GM12878 (cell line): ENCODE measurements at places on chromosomes 6 and 20. TPM values are rescaled to one million over a fixed set of nuclear protein-coding genes. Genes with fewer than 3 reads are reported as not detected.

DEFB132 gene
- not detected in 2 replicates for total RNA-seq

GRCh38 chr6:52208612-52209011 lies 22.4 kb downstream of the IL17A start:
- no peaks in the 10 kb centered on the region for H3K36me3 ChIP-seq
- H3K27me3 ChIP-seq: no peaks in the 10 kb centered on the region
- no peak overlapping the region for H3K27ac ChIP-seq
- peaks cover 15% of the 10 kb centered on the region for H3K4me1 ChIP-seq

DNA sequence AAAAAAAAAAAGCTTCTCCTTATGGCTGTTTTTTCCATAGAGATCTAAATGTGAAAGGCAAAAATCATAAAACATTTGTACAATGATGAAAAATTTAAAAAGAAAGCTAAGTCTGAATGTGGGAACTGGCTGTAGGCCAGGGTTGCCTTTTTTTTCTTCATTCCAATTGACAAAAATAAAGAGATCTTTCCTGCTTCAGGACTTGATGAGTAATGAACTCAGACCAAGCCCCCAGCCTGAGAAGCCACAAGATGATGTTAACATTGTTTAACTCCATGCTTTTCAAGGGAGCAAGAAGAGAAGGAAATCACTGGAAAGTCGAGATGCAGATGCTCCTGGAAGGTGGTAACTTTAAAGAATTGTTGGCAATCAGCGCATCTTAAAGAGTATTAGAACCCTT lies 41.4 kb downstream of the TRMT6 start:
- H3K27ac ChIP-seq: no peak overlapping the region
- H3K27me3 ChIP-seq: peaks cover 3% of the 10 kb centered on the region; the same call in 1 of the 2 replicates
- no peak for DNase-seq
- no peaks in the 10 kb centered on the region for H3K36me3 ChIP-seq

CLPSL1 gene
- not detected in 2 replicates for total RNA-seq

PI3 gene
- total RNA-seq: not detected in 2 replicates

AHCY gene
- total RNA-seq: 223 and 233 TPM in 2 replicates

DNA sequence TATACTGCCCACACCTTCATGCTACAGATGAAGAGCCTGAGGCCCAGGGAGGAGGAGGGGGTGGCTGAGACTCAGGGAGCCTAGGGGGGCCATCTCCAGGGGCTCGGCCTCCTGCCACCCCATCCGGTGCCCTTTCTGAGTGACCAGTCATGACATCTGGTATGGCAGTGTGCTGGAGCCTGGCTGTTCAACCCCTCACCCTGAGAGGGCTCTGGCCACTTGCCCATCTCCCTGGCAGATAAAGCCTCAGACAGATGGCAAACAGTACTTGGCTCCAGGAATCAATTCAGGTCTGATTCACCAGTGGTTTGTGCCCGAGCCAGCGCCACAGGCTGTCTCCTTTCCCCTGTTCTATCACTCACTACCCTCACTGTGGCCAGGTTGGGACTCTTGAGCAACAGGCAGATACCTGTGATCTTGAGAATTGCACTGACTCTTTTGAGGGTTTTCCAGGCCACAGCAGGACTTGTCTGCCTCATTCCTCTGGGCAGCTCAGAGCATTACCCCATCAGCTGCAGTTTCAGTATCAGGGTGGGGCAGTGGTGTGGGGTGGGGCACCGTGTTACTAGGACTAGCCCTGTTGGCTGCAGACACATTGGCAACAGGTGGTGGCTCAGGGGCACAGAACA lies 22.8 kb downstream of the SRSF3 start:
- no peaks in the 10 kb centered on the region for H3K27me3 ChIP-seq
- H3K27ac ChIP-seq: no peak overlapping the region
- H3K4me1 ChIP-seq: peaks cover 6% of the 10 kb centered on the region

GLP1R gene
- total RNA-seq: 0.05 TPM in 1 of 2 replicates, not detected in the other
